ENCODE measurements at places on chromosomes 7 and 10.
A peak's percentile ranks its signal among the peaks of the same experiment; 100 is the strongest.

DNA sequence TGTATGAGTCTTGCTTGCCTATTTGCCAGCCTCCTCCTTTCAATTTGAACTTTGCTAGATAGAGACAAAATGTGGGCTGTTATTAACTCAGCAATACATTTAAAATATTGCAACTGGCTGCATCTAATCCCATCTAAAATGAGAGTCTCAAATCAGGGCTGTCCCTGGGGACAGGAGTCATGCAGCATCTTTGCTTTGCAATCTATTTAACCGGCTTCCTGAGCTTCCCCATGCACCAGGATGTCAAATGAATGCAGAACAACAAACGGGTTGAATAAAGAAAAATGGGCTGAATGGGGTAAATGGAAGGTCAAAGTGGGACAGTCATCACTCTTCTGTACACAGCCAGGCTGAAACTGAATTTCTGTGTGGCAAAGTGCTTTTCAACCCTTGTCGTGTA, 89.2 kb downstream of the AOAH start:
- DNase-seq: no peak

- DNase-seq: no peak
Measured at GRCh38 chr7:78311181-78311580, 512.6 kb downstream of the PHTF2 start.

- DNase-seq: no peak
Measured at GRCh38 chr10:26219676-26220075, 3.1 kb downstream of the GAD2 start.

GRCh38 chr7:20330928-20331909, 519 bp downstream of the ITGB8 start:
- no peak for DNase-seq

- peak; percentile 50 for DNase-seq
Measured at GRCh38 chr10:89426230-89426868, 12.0 kb downstream of the IFIT5 start.

GRCh38 chr7:84176716-84177115, 17.9 kb downstream of the SEMA3A start:
- DNase-seq: no peak

DNA sequence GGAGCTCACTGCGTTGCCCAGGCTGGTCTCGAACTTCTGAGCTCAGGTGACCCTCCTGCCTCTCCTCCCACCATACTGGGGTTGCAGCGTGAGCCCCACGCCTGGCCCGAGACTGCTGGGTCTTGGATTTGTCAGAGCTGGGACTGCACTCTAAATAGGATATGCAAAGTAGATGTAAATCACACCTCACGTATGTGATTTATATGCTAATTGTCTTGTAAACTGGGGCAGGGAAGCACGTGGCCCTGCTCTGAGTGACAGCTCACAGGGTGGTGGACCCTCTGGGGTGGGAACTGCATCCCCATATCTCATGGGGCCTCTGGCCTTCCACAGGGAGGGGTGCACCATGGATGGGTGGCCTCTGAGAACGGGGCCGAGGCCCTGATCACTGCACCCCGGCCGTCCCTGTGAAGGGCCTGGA, 34.1 kb downstream of the GET4 start:
- no peak for DNase-seq

GRCh38 chr10:121594623-121595350, 3.5 kb downstream of the FGFR2 start:
- DNase-seq: no peak

GRCh38 chr10:115706026-115706425, 567.0 kb downstream of the GFRA1 start:
- DNase-seq: no peak

- peak; percentile 8 for DNase-seq
Measured at GRCh38 chr10:93916257-93917063, 22.7 kb downstream of the SLC35G1 start.

DNA sequence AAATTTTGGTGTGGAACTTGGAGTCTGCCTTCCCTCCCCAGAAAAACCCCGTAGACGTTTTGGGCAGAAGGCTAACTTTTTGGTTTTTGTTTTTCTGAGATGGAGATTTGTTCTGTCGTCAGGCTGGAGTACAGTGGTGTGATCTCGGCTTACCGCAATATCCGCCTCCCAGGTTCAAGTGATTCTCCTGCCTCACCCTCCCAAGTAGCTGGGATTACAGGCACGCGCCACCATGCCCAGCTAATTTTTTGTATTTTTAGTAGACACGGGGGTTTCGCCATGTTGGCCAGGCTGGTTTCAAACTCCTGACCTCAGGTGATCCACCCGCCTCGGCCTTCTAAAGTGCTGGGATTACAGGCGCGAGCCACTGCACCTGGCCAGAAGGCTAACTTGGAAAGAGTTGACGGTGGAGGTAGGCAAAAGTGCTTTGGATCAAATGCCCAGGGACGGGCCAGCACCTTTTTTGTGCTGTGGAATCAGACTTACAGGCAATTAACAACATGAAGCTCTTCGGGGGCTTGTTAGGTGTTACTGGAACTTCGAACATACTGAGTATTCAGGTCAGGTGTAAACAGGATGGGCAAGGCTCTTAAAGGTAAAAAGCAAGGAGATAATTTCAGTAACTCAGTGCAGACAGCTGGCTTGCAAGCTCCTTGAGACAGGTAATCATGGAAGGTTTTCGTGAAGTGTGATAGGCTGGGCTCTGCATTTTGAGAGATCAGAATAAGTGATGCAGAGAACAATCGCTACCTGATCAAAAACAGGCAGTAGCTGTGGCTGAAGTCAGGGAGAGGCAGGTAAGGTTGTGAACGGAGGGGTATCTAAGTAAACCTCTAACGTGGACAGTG, 1.8 kb downstream of the PPP1R35 start:
- DNase-seq: no peak

- DNase-seq: no peak
Measured at GRCh38 chr10:95537542-95537927, 23.6 kb downstream of the SORBS1 start.

- no peak for DNase-seq
Measured at GRCh38 chr10:131547129-131547799, 235.7 kb upstream of the TCERG1L start.

- DNase-seq: no peak
Measured at GRCh38 chr10:27153845-27154193, 365 bp downstream of the YME1L1 start.

DNA sequence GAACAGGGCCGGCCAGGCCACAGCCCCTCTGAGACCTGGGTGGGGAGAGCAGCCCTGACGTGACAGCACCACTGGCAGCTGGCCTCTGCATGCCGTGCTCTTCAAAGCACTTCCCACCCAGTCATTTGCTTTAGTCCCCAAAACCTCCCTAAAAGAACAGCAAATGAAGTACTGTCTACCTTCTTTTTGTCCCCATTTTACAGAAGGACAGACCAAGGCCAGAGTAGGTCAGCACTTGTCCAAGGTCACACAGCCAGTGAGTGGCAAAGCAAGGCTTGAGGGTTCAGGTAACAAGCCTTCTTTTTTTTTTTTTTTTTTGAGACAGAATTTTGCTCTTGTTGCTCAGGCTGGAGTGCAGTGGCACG, 15.1 kb downstream of the ATP6V1F start:
- no peak for DNase-seq

- DNase-seq: no peak
Measured at GRCh38 chr7:5139998-5140397, 50.0 kb upstream of the WIPI2 start.

Data from AG04450 (cell line).